ENCODE measurements at places on chromosomes 1 and 21. TPM values are rescaled to one million over a fixed set of nuclear protein-coding genes. Genes with fewer than 3 reads are reported as not detected.
A peak's percentile ranks its signal among the peaks of the same experiment; 100 is the strongest.

Gene TRNP1
- 35.7 TPM for total RNA-seq

Gene LYPD8
- not detected for total RNA-seq

Gene S100A7A
- total RNA-seq: not detected

Gene TFF3
- 2.9 TPM for total RNA-seq

Gene SLC26A9
- 35.2 TPM for total RNA-seq

Gene RORC
- 10.3 TPM for total RNA-seq

Gene SHISAL2A
- total RNA-seq: not detected

DNA sequence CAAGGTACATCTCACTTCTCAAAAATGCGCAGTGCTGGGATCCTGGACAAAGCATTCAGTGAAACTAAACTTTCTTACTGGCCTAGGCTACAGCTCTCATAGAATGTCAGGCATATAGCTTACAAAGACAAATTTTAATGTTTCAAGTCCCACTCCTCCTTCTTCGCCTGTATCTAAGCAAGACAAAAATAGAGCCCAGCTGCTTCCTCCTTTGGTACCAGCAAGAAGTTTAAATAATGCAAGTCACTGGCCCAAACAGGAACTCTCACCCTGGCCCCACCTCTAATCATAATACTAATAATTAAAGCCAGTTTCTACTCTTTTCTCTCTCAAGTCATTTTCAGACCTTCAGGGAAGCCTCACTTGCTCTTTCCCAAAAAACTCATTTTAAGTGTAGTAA, 1267.9 kb downstream of the MRPL39 start:
- DNase-seq: no peak
- no peaks in the 10 kb centered on the region for H3K36me3 ChIP-seq
- H3K27me3 ChIP-seq: no peaks in the 10 kb centered on the region
- no peak overlapping the region for H3K27ac ChIP-seq
- H3K4me1 ChIP-seq: no peaks in the 10 kb centered on the region

DNA sequence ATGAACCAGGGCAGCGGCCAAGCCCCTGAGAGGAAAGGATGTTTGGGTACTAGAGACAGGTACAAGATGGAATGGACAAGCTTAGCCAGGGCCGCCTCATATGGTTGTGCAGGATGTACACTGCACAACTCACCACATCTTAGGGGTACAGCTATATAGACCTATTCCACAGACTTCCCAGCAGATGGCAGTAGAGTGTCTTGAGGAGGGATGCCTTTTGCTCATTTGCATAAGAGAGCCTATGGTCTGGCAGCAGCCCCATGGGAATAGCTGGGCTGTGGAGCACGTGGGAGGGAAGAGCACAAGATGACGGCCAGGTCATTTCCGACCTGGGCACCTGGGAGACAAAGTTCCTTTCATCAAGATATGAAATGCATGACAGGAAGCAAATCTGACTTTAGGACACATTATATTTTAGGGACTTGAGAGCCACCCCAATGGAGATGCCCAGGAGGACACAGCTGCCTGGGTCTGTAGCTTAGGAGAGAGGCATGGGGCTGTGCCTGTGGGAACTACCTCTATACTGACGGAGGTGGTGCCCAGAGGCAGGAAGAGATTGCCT, 215.5 kb downstream of the KCNJ6 start:
- H3K36me3 ChIP-seq: no peaks in the 10 kb centered on the region
- H3K4me3 ChIP-seq: no peak overlapping the region
- H3K27me3 ChIP-seq: peaks cover 19% of the 10 kb centered on the region
- no peak overlapping the region for H3K27ac ChIP-seq

DNA sequence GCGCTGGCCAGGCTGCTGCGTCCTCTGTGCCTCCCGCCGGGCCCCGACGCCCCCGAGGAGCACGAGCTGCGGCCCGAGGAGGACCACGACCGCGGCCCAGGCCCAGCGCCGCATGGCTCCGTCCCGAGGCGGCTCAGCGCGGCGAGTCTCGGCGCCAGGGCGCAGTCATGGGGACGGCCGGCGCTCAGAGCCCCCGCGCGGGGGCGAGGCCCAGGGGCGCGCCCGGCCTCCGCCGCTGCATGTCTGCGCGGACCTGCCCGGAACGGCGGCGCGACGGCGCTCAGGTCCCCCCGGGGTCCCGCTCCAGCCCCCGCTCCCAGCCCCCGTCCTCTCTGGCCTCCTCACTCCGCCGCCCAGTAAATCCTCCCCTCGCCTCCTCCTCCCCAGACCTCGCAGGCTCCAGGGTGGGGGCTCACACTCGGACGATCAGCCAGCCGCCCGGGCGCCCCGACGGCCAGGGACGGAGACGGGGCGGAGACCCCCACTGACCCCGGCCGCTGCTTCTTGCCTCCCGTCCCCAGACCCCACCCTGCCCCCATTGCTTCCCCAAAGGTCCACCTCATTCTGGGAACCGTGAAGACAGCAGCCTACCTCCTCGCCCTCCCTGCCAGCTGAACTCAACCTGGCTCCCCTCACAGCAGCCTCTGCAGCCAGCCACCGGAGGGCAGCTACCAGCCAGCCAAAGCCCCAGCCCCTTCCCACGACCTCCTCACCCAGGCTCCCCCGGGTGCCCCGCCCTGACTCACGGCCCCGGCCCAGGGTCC, at the start of gene C1QTNF12:
Gene C1QTNF12, minus strand, starts transcription at position 146 of the 764 bp plus-strand sequence. Its CDS starts 32 bp downstream, at position 114.
- no peak for DNase-seq
- H3K27me3 ChIP-seq: peaks cover 52% of the 10 kb centered on the region
- peaks cover 13% of the 10 kb centered on the region for H3K4me1 ChIP-seq
- peak within 1 kb of the TSS; percentile 21 for H3K4me3 ChIP-seq

DNA sequence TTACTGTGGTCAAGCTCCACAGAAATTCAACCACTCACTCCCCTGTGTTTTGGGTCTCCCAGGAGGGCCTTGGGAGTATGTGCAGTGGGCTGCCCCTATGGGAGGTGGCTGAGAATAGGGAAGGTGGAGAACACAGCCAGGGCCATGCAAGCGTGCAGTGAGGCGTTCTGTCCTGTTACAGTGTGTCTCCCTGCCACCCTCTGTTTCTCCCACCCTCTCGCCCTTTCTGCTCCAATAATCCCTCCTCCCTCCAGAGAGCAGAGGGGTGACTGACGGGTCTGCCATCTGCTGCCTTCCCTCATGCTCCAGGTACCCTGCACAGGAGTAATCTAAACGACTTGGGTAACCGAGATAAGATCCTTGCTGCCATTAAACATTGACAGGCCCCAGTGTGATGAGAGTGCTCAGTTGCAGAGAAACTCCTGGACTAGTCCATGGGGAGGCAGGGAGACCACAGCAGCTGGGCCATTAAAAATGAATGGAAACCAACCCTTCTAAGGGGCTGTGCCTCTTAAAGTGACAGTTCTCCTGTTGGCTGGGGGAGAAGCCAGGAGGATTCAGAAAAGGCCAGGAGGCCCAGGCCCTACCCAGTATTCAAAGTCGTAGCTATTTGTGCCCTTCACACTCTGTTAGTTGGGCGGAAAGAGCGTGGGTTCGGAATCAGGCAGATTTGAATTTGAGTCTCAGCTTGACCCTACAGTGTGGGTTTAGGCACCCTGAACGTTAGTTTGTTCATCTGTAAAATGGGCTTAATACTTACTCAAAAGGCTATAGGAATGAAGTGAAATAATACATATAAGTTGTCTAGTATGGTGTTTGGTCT, 22.4 kb upstream of the BTG2 start:
- H3K27ac ChIP-seq: peak overlapping the region; percentile 96
- no peak overlapping the region for H3K4me3 ChIP-seq
- H3K4me1 ChIP-seq: peaks cover 90% of the 10 kb centered on the region
- no peaks in the 10 kb centered on the region for H3K36me3 ChIP-seq
- no peak for DNase-seq

- peak overlapping the region; percentile 77 for H3K27ac ChIP-seq
- H3K4me1 ChIP-seq: peaks cover 68% of the 10 kb centered on the region
- DNase-seq: no peak
- H3K36me3 ChIP-seq: no peaks in the 10 kb centered on the region
- no peak overlapping the region for H3K4me3 ChIP-seq
Measured at GRCh38 chr1:94060720-94061119, 60.2 kb downstream of the ABCA4 start.

- no peak overlapping the region for H3K27ac ChIP-seq
- no peak overlapping the region for H3K4me3 ChIP-seq
- H3K36me3 ChIP-seq: peaks cover 27% of the 10 kb centered on the region
- H3K27me3 ChIP-seq: no peaks in the 10 kb centered on the region
- no peak for DNase-seq
Measured at GRCh38 chr1:5887349-5887970, 104.8 kb downstream of the NPHP4 start.

DNA sequence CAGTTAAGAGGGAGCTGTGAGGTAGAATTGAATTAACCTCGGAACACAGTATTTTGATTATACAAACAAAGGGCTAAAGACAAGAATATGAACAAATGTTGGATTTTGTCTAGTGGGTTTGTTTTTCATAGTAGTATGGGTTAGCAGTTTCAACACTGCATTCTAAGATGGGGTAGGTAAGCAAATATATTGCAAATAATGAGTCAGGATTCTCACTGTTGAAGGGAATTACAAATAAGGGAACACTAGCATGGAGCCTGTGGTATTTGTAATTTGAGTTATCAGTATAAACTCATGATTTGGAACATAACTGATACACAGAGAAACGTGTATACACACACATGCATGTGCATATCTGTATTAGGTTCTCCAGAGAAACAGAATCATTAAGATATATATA, 44.5 kb downstream of the CD55 start:
- no peak overlapping the region for H3K4me3 ChIP-seq
- DNase-seq: no peak
- no peak overlapping the region for H3K27ac ChIP-seq
- no peaks in the 10 kb centered on the region for H3K4me1 ChIP-seq
- H3K27me3 ChIP-seq: no peaks in the 10 kb centered on the region
- peaks cover 33% of the 10 kb centered on the region for H3K36me3 ChIP-seq

GRCh38 chr1:202143011-202143767, 1.3 kb downstream of the ARL8A start:
- DNase-seq: peak; percentile 37
- peaks cover 50% of the 10 kb centered on the region for H3K4me1 ChIP-seq
- peak overlapping the region; percentile 95 for H3K27ac ChIP-seq
- H3K36me3 ChIP-seq: peaks cover 7% of the 10 kb centered on the region

GRCh38 chr1:197690074-197690473, 85.2 kb downstream of the DENND1B start:
- H3K4me3 ChIP-seq: no peak overlapping the region
- H3K27ac ChIP-seq: no peak overlapping the region
- peaks cover 54% of the 10 kb centered on the region for H3K4me1 ChIP-seq

- DNase-seq: peak; percentile 45
- H3K4me3 ChIP-seq: no peak overlapping the region
- no peaks in the 10 kb centered on the region for H3K27me3 ChIP-seq
- peak overlapping the region; percentile 50 for H3K27ac ChIP-seq
- H3K36me3 ChIP-seq: no peaks in the 10 kb centered on the region
- peaks cover 82% of the 10 kb centered on the region for H3K4me1 ChIP-seq
Measured at GRCh38 chr1:111961773-111962565, 27.5 kb downstream of the KCND3 start.

DNA sequence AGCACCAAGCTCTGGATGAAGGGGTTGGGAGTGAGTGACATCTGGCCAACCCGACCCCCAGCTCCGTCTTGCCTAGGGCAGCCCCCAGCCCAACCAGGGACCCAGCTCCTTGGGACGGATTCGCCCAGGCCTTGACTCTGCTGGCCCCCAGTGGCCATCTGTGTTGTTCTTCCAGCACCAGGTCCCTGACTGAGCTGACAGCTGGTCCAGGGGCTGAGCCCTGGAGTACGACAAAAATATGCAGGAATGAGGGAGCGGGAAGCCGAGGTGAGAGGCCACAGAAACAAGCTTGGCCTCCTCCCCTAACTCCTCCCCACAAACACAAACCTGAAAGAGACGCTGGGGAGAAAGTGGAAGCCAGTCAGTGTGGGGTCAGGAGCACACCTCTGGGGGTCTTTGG, 55.0 kb upstream of the PAX7 start:
- H3K4me3 ChIP-seq: no peak overlapping the region
- H3K4me1 ChIP-seq: no peaks in the 10 kb centered on the region
- peaks cover 64% of the 10 kb centered on the region for H3K27me3 ChIP-seq
- H3K27ac ChIP-seq: no peak overlapping the region
- peak; percentile 61 for DNase-seq
- H3K36me3 ChIP-seq: no peaks in the 10 kb centered on the region

GRCh38 chr1:206550446-206550845, 43.1 kb downstream of the RASSF5 start:
- no peak overlapping the region for H3K27ac ChIP-seq
- no peak overlapping the region for H3K4me3 ChIP-seq
- H3K36me3 ChIP-seq: no peaks in the 10 kb centered on the region
- DNase-seq: no peak
- H3K4me1 ChIP-seq: peaks cover 26% of the 10 kb centered on the region
- H3K27me3 ChIP-seq: no peaks in the 10 kb centered on the region

GRCh38 chr1:102529446-102529845, 532.7 kb upstream of the OLFM3 start:
- no peak overlapping the region for H3K27ac ChIP-seq
- no peak overlapping the region for H3K4me3 ChIP-seq
- H3K27me3 ChIP-seq: no peaks in the 10 kb centered on the region
- H3K36me3 ChIP-seq: no peaks in the 10 kb centered on the region
- no peak for DNase-seq

GRCh38 chr1:91623020-91623419, 122.4 kb downstream of the CDC7 start:
- peaks cover 11% of the 10 kb centered on the region for H3K4me1 ChIP-seq
- no peaks in the 10 kb centered on the region for H3K36me3 ChIP-seq
- DNase-seq: no peak
- H3K4me3 ChIP-seq: no peak overlapping the region
- no peak overlapping the region for H3K27ac ChIP-seq

DNA sequence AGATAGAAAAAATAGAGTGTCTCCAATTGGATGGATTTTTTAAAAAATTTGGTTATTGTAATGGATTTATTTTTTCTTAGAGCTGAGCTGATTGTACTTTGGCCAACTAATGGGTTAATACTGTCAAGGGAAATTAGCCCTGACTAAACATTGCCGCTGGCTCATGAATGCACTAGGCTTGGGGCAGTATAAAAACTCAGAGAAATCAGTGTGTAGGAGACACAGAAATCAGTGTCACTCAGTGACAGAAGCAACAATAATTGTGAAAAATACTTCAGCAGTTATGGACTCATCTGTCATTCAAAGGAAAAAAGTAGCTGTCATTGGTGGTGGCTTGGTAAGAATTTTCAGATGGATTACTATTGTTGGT, at the start of gene KMO:
Gene KMO, plus strand, starts transcription at position 217 of the 370 bp plus-strand sequence. Its CDS starts 67 bp downstream, at position 284.
- no peak for DNase-seq
- H3K4me3 ChIP-seq: peak within 1 kb of the TSS; percentile 62
- peak within 1 kb of the TSS; percentile 31 for H3K27ac ChIP-seq
- no peaks in the 10 kb centered on the region for H3K4me1 ChIP-seq
- peaks cover 27% of the 10 kb centered on the region for H3K27me3 ChIP-seq

- no peaks in the 10 kb centered on the region for H3K36me3 ChIP-seq
- no peak for DNase-seq
- H3K27ac ChIP-seq: no peak overlapping the region
- H3K27me3 ChIP-seq: no peaks in the 10 kb centered on the region
- no peak overlapping the region for H3K4me3 ChIP-seq
- H3K4me1 ChIP-seq: peaks cover 22% of the 10 kb centered on the region
Measured at GRCh38 chr21:45836268-45836655, 145.3 kb upstream of the COL6A1 start.

DNA sequence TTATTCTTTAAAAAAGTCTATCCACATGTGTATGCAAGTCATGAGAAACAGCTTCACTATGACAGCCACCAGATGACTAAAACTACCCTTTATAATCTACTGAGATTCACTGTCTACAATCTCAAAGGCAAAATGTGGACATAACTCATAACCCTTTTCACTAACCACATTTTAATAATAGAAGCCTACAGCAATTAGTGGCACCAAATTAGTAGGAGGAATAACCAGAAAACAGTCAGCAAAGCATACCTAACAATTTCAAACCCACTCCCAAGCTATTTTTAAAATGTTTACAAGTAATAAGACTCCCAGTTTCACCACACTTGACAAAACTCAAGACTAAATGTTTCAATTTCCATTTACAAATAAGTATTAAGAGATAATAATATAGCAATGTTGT, 442.9 kb downstream of the PTPRC start:
- H3K4me1 ChIP-seq: no peaks in the 10 kb centered on the region
- no peaks in the 10 kb centered on the region for H3K27me3 ChIP-seq
- H3K4me3 ChIP-seq: no peak overlapping the region
- no peak for DNase-seq
- H3K36me3 ChIP-seq: no peaks in the 10 kb centered on the region
- no peak overlapping the region for H3K27ac ChIP-seq
